ENCODE measurements at places on chromosomes 3 and 15. TPM values are rescaled to one million over a fixed set of nuclear protein-coding genes. Genes with fewer than 3 reads are reported as not detected.

COL6A5 gene
- not detected for total RNA-seq

GPR149 gene
- not detected for total RNA-seq

B3GALNT1 gene
- 0.11 TPM for total RNA-seq

LARP6 gene
- 52.1 TPM for total RNA-seq

HES1 gene
- total RNA-seq = 14.4 TPM

GABRR3 gene
- total RNA-seq = not detected

IL12A gene
- 0.49 TPM for total RNA-seq

NRG4 gene
- total RNA-seq = 2.6 TPM

MELTF gene
- 46.4 TPM for total RNA-seq

CFAP161 gene
- total RNA-seq = not detected

CCR4 gene
- total RNA-seq = 0.05 TPM

MYEF2 gene
- 17.3 TPM for total RNA-seq

PPIB gene
- 774 TPM for total RNA-seq

RASGRP1 gene
- 0.37 TPM for total RNA-seq

PCCB gene
- total RNA-seq = 26.8 TPM

CHAC1 gene
- 6.9 TPM for total RNA-seq

ARNT2 gene
- total RNA-seq = 20.6 TPM

CORO2B gene
- 3.7 TPM for total RNA-seq

ALS2CL gene
- total RNA-seq = 6.7 TPM

ANKRD34C gene
- total RNA-seq = not detected

RTP3 gene
- not detected for total RNA-seq

HIGD2B gene
- total RNA-seq = not detected

NPAP1 gene
- total RNA-seq = not detected

DOCK3 gene
- 0.43 TPM for total RNA-seq

MLF1 gene
- 23.2 TPM for total RNA-seq

OR5K2 gene
- total RNA-seq = not detected

PFN2 gene
- 169 TPM for total RNA-seq

MNS1 gene
- 2.7 TPM for total RNA-seq

ARL6 gene
- total RNA-seq = 7.5 TPM

BTD gene
- 14.7 TPM for total RNA-seq

DUOXA1 gene
- 0.18 TPM for total RNA-seq

ZNF654 gene
- total RNA-seq = 4.4 TPM

GOLGA6L7 gene
- not detected for total RNA-seq

EDC3 gene
- 20.3 TPM for total RNA-seq

CFAP100 gene
- total RNA-seq = not detected

LRRC2 gene
- total RNA-seq = not detected

ACTRT3 gene
- total RNA-seq = 3.2 TPM

CADPS gene
- not detected for total RNA-seq

DISP2 gene
- 1.1 TPM for total RNA-seq

PLA2G4F gene
- not detected for total RNA-seq

FBXO40 gene
- not detected for total RNA-seq

NRROS gene
- not detected for total RNA-seq

ANAPC13 gene
- 49.4 TPM for total RNA-seq

ZNF660 gene
- total RNA-seq = not detected

STAB1 gene
- total RNA-seq = not detected

GP9 gene
- total RNA-seq = not detected

CRABP1 gene
- total RNA-seq = 1.0 TPM

SH2D7 gene
- total RNA-seq = not detected

SPSB4 gene
- 0.13 TPM for total RNA-seq

MESP1 gene
- total RNA-seq = 7.2 TPM

CHRD gene
- 0.12 TPM for total RNA-seq

ARID3B gene
- 4.7 TPM for total RNA-seq

KLHL6 gene
- total RNA-seq = not detected

GOLGA8J gene
- not detected for total RNA-seq

LSMEM2 gene
- not detected for total RNA-seq

CCR9 gene
- total RNA-seq = not detected
